ENCODE measurements at places on chromosomes 2 and 18. TPM values are rescaled to one million over a fixed set of nuclear protein-coding genes. Genes with fewer than 3 reads are reported as not detected.

DNA sequence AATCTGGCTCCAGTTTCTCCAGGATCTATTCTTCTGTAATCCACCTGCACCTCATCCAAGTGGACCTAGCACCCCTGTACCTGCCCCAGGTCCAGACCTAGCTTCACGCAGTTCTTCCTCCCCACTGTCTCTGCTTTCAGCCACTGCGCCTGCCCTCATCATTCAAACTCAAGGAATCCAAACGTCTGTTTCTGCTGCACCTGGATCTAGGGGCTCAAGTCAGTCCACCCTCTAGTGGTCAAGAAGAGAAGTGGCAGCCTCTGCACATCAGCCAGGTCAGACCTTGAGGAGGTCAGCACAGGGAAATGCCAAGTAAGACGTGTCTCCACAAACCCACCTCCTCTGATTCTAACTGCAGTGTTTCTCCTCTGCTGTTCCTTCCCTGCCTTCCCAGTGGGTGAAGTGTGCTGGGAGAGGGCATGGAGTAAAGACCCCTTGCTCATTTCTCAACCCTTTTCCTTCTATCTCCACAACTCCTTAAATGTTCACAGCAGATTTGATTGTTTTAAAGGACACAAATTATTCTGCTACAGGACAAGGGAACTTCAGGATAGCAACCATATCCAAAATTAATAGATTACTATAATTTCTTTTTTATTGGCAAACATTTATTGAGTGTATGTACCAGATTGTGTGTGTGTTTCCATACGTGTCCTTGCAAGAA, 8.6 kb upstream of the RNF152 start:
- no peak for DNase-seq

GRCh38 chr2:62412347-62412742, 93.7 kb downstream of the TMEM17 start:
- no peak for DNase-seq

GRCh38 chr18:76459312-76459686, 35.7 kb downstream of the ZNF516 start:
- DNase-seq: no peak

The LYPD6 gene
- total RNA-seq: 0.82 TPM

The ACTG2 gene
- total RNA-seq: 173 TPM

All from chondrocyte (in vitro differentiated cells).